Effector memory CD4-positive, alpha-beta T cell (primary cell): ENCODE measurements at places on chromosomes 3 and 15.

DNA sequence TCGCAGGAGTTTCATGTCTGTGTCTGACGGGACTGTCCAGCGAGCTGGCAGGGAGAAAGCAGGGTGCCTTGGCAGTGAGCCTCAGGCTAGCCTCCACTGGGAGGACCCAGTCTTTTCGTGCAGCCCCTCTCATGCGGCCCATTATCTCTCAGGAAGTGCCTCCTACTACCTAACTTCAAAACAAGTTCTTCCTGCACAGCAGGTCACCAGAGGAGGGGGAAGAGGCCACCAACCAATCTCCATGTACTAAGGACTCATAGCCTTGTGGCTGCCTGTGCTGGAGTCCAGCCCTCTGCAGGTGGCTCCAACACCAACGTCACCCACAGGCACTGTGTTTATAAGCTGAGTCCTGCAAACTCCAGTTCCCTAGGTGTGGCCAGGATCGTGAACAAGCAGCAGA is 4.8 kb downstream of the VIPR1 start:
- H3K36me3 ChIP-seq: no peaks in the 10 kb centered on the region
- H3K27me3 ChIP-seq: no peaks in the 10 kb centered on the region
- DNase-seq: no peak
- H3K4me3 ChIP-seq: no peak overlapping the region
- H3K27ac ChIP-seq: peak overlapping the region; percentile 23

- H3K27ac ChIP-seq: no peak overlapping the region
- no peak overlapping the region for H3K4me3 ChIP-seq
- H3K4me1 ChIP-seq: peaks cover 17% of the 10 kb centered on the region
- H3K27me3 ChIP-seq: no peaks in the 10 kb centered on the region
- H3K36me3 ChIP-seq: no peaks in the 10 kb centered on the region
Observed at GRCh38 chr15:63939531-63940130, 105.9 kb upstream of the HERC1 start.

DNA sequence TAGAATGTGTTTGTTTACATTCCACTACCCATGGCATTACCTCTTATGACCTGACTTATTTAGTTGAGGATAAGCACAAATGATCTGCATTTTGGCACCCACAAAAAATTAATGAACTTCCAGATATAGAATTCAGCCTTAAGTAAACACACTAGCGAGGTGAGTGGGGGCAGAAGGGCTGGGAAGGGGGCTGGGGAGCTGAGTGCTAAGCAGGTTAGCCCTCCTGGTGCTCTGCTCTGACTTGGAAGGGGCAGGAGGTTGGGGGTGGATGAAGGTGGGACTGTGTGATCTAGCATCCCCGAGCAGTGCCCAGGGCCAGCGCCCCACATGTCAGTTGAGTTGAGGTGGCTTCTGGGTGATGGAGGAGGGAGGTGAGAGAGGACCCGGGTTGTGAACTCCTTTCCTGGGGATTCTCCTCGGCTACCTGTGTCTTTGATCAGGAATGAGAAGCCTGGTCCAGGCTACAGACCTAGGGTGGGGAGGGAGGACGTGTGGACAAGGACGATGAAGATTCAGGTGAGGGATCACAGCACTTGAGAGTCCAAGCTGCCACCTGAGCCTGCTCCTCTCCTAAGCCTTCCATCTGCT is 178.6 kb upstream of the SMAD3 start:
- no peak overlapping the region for H3K27ac ChIP-seq
- H3K4me1 ChIP-seq: no peaks in the 10 kb centered on the region
- H3K36me3 ChIP-seq: no peaks in the 10 kb centered on the region

GRCh38 chr3:27509376-27509775 is 25.2 kb upstream of the SLC4A7 start:
- H3K4me1 ChIP-seq: no peaks in the 10 kb centered on the region
- H3K27ac ChIP-seq: no peak overlapping the region
- no peak overlapping the region for H3K4me3 ChIP-seq
- no peak for DNase-seq
- H3K36me3 ChIP-seq: no peaks in the 10 kb centered on the region

DNA sequence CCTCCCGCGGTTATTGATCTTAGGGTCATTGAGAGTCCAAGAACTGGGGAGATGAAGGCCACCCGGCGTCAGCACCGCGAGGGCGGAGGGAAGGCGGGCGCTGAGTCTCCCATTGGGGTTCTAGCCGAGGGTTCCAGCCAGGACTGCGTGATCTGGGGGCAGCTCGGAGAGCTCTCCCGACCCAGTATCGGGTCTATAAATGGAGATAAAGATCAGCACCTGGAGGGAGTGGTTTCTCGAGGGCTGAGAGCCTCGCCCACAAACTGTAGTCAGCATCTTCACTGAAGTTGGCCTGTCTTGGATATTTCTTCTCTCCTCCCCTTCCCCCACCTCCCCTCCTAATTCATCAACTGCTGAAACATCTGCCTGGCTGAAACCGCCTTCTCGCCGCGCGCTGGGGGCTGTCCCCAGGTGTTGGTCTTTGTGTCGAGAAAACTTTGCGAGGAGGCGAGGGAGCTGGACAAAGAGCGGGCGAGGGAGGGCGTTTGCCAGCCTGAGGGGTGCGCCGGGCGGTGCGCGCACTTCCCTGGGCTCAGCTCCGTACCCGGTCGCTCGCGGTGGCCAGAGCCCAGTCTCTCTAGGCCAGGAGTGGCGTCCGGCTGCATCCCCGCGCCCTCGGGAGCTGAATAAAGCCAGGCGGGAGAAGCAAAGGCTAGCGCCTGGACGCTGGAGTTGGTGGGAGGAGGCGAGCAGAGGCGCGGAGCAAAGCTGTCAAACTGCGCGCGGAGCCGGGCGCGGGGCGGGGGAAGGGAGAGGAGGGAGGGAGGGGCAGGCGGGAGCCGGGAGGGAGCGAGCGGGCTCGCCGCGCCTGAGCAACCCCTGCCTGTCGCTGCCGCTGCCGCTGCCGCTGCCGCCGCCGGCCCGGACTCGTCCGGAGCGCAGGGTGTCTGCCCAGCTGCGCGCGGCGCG is at the start of gene ST8SIA2:
TSS of gene ST8SIA2 (plus strand) at position 811 of the 909 bp plus-strand sequence. CDS start 184 bp downstream, outside the sequence.
- no peak within 1 kb of the TSS for H3K27ac ChIP-seq
- peaks cover 17% of the 10 kb centered on the region for H3K27me3 ChIP-seq
- no peaks in the 10 kb centered on the region for H3K4me1 ChIP-seq
- H3K4me3 ChIP-seq: no peak within 1 kb of the TSS

- H3K4me1 ChIP-seq: no peaks in the 10 kb centered on the region
- no peak for DNase-seq
- H3K27me3 ChIP-seq: no peaks in the 10 kb centered on the region
- no peak within 1 kb of the TSS for H3K27ac ChIP-seq
Observed at GRCh38 chr15:64911311-64912186, at the start of gene ANKDD1A. TSS of gene ANKDD1A (plus strand) at chr15:64911902. CDS start at chr15:64911931, 29 bp downstream.

DNA sequence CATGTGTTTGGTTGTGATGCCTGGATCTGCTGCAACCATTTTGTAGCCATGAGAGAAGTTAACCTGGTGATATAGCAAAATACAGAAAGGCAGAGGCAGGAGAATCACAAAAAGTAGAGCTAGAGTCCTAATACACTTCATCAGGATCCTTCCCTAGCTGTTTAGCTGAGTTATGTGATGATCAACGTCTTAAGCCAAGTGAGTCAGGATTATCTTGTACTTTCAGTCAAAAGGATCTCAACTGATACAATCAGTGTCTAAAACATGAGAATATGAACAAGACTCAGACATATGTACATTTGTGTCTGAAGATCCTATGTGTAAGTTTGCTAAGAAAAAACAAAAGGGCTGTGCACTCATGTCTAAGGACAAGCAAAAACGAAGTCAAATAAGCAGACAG is 236.9 kb downstream of the NTRK3 start:
- no peak for DNase-seq
- H3K27ac ChIP-seq: no peak overlapping the region
- no peaks in the 10 kb centered on the region for H3K36me3 ChIP-seq
- H3K4me3 ChIP-seq: no peak overlapping the region
- H3K4me1 ChIP-seq: no peaks in the 10 kb centered on the region

GRCh38 chr15:59791755-59792154 is 102.6 kb upstream of the BNIP2 start:
- H3K4me3 ChIP-seq: no peak overlapping the region
- no peaks in the 10 kb centered on the region for H3K27me3 ChIP-seq
- no peaks in the 10 kb centered on the region for H3K36me3 ChIP-seq
- no peak overlapping the region for H3K27ac ChIP-seq
- peaks cover 39% of the 10 kb centered on the region for H3K4me1 ChIP-seq

DNA sequence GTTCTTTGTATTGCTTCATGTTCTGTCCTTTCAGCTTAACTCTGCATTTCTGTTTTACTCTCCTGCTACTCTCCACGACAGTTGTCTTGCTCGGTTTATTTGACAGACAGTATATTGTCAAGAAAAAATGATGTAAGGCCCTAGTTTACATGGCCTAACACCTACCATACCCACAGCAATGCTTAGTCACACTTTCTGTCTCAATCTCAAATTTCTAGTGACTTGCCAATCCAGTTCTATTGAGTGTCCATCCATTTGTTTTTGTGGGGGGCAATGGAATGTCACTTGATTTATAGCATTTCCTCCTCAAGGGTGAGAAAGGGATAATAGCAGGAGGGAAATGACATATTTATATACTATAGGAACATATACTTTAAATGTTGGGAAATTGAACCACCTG is 676.2 kb downstream of the NAALADL2 start:
- no peak overlapping the region for H3K27ac ChIP-seq
- no peaks in the 10 kb centered on the region for H3K4me1 ChIP-seq

GRCh38 chr15:43934480-43934879 is 107.7 kb downstream of the WDR76 start:
- no peak for DNase-seq
- no peak overlapping the region for H3K4me3 ChIP-seq
- H3K4me1 ChIP-seq: no peaks in the 10 kb centered on the region

GRCh38 chr3:1446531-1446930 is 353.7 kb downstream of the CNTN6 start:
- H3K27me3 ChIP-seq: no peaks in the 10 kb centered on the region
- H3K27ac ChIP-seq: no peak overlapping the region
- no peak overlapping the region for H3K4me3 ChIP-seq
- no peak for DNase-seq

DNA sequence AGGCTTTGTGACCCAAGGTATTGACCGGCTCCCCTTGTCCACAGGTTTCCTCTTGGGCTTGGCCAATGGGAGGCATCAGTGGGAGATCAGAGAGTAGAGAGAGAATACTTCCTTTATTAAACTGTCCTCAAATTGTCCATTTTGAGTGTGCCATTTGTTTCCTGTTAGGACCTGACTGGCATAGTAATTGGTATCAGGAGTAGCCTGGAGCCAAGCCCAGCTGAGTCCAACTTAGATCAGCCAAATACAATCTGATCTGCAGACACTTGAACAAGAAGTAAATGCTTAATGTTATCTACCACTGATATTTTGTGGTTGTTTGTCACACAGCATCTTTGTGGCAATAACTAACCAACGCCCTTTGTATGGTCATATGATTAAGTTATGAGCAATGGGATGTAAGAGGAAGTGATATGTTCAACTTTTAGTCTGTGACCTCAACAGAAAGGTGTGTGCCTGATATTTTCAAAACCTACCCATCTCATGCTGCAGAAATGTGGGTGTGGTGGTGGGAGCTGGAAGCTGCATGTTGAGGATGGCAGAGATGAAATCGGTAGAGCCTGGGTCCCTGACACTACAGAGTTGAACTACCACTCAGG is 13.3 kb downstream of the MYD88 start:
- DNase-seq: no peak
- H3K4me3 ChIP-seq: no peak overlapping the region
- no peaks in the 10 kb centered on the region for H3K36me3 ChIP-seq
- H3K27me3 ChIP-seq: no peaks in the 10 kb centered on the region

DNA sequence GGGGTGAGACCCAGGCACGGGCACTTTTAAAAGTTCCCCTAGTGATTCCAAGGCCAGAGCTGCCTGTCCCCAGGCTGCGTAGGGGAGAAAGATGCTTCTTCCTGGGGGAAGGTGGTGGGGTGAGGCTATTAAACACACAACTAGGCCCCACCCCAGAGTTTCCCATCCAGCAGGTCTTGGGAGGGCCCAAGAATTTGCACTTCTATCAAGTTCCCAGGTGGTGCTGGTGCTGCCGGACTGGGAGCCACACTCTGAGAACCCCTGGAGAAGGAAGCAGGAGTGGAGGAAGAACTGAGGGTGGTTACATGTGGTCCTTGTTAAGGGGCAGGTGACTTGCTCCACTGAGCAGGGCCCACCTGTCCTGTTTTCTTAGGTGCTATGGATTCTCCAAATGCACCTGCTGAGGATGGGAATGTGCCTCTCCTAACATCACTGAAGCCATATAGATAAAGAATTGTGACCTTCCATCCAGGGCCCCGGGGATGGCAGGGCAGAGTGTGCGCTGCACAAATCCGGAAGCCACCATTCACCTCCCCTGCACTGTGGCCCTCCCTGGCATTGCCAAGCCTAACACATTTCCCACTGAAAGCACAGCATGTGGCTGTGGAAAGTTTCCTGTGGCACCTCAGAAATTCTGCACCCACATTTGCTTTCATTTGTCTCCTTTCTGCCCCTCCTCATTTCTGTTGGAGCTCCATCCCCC is 111.5 kb upstream of the MEF2A start:
- no peak for DNase-seq
- peaks cover 4% of the 10 kb centered on the region for H3K4me1 ChIP-seq
- no peak overlapping the region for H3K4me3 ChIP-seq
- H3K27ac ChIP-seq: no peak overlapping the region

GRCh38 chr3:60553144-60553543 is 698.1 kb downstream of the FHIT start:
- H3K36me3 ChIP-seq: no peaks in the 10 kb centered on the region
- no peak for DNase-seq
- H3K27me3 ChIP-seq: no peaks in the 10 kb centered on the region
- H3K4me1 ChIP-seq: no peaks in the 10 kb centered on the region
- H3K4me3 ChIP-seq: no peak overlapping the region

GRCh38 chr15:44489464-44489863 is 47.5 kb upstream of the EIF3J start:
- no peak overlapping the region for H3K27ac ChIP-seq
- no peak for DNase-seq
- H3K4me1 ChIP-seq: no peaks in the 10 kb centered on the region
- peaks cover 44% of the 10 kb centered on the region for H3K36me3 ChIP-seq
- H3K27me3 ChIP-seq: no peaks in the 10 kb centered on the region

DNA sequence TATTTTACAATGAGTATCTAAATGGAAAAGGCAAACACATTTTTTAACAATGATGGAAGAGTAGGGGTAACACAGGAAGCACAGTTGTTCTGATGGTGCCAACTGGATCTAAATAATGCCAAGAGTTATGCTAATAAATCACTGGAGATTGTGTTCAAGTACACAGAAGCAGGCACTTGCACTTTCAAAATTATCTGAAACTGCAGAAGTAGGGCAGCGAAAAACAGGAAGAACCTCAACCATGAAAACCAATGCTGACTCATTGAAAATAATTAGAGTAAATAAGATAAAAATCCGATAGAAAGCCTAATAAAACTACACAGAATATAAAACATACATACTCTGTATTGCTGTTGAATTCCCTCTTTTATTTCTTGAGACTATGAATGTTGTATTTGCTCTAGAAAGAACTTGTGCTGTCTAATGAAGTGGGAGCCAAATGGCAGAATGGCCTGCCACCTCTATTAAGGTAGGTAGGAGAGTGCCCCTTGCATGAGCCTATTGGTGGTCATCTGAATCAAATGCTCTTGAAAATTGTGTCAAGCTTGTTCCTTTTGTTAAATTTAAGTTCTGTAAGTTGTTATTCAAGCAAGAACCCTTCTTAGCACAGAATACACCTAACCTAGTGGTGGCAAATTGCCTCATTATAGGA is 93.7 kb downstream of the ABI3BP start:
- H3K4me1 ChIP-seq: no peaks in the 10 kb centered on the region
- no peak overlapping the region for H3K4me3 ChIP-seq
- no peak for DNase-seq

- no peak overlapping the region for H3K27ac ChIP-seq
- DNase-seq: no peak
- H3K36me3 ChIP-seq: no peaks in the 10 kb centered on the region
- H3K4me3 ChIP-seq: no peak overlapping the region
- H3K27me3 ChIP-seq: no peaks in the 10 kb centered on the region
Observed at GRCh38 chr3:94596887-94597566, 534.2 kb downstream of the NSUN3 start.
